Stimulated activated CD8-positive, alpha-beta memory T cell treated with anti-CD3 and anti-CD28 coated beads, Interleukin-12 subunit alpha, Interleukin-12 subunit beta, amount 100 ng/mL, for 4 hours (primary cell): ENCODE measurements at places on chromosomes 7 and 10.

- DNase-seq, result no peak
Measured at GRCh38 chr7:103474956-103475355, 28.9 kb upstream of the SLC26A5 start.

- DNase-seq, result no peak
Measured at GRCh38 chr10:118633786-118634185, 38.3 kb upstream of the PRLHR start.

DNA sequence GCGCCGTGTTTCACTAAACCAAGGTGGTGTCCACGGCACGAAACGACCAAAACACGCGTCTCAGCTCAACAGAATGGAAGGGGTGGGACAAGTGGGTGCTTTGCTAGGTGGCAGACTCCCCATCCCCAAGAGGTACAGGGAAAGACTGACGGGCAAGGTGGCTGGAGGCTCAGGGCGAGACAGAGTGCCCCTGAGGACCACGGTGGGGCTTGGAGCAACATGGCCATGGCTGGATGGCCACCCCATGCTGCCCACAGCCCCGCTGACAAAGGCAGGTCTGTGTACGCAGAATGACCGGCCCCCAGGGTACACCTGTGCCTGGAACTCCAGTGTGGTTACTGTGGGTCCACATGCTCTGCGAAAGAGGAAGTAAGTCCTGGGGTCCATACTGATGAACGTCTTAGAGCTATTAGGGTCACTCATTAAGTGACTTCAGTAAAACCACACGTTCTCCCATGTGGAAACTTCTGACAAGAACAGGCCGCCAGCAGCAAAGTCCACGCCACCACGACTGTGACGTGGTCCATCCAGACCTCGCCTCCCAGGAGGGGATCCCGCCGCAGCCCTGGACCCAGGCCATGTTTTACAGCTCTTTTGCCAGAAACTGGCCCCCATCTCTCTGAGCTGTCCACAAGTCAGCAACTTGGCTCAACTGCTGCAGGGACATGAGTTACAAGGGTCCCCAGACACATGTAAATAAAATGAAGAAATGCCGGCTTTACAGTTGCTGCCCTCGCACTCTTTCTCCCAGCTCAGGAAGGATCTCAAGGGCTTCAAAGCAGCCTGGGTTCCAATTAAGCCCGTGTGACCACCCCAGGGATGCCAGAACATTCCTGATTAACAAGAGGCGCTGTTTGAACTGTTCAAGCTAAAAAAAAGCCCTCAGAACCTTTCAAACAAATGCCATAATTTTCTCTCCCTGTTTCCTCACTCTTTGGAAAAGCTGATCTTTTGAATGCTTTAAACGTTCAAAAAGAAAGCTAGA lies 66.8 kb downstream of the MAD1L1 start:
- no peak for DNase-seq

DNA sequence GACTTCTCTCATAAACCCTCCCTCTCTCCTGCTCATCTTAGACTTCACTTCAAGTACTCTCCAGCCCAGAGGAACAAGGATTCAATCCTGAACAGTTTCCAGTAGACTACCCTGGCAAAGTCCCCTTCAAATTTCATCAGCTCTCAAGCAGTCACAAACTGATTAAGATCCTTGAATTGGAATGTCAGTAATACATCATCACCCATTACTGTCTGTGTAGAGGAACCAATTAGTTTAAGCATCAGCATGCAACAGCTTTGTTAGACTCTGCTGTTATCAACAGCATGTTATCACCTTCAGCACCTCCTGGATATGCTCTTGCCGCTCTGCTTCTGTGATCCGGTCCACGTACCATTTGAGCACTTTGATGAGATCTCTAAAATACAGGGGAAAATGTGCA lies 307.0 kb upstream of the IMMP2L start:
- no peak for DNase-seq

DNA sequence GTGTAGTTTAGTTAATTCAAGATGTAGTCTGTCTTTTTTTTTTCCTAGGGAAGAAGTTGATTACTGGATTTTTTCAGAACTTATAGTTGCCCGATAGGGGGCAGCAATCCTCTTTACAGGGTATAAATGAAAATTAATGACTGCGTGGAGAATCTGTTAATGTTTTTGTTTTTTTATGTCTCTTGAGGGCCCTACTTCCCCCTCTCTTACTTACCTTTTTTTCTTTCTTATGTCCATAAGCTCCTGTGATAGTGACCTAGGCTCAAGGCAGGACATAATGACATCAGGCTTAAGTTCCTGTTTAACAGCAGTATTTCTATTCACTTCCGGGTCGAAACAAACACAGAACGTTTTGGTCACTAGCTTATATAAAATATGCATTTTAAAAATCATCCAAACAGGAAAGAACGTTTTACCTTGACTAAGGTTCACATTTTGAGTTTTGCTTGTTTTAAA lies 18.8 kb downstream of the CDC123 start:
- DNase-seq, result no peak

GRCh38 chr7:70556761-70557160 lies 575.2 kb upstream of the GALNT17 start:
- DNase-seq, result no peak

DNA sequence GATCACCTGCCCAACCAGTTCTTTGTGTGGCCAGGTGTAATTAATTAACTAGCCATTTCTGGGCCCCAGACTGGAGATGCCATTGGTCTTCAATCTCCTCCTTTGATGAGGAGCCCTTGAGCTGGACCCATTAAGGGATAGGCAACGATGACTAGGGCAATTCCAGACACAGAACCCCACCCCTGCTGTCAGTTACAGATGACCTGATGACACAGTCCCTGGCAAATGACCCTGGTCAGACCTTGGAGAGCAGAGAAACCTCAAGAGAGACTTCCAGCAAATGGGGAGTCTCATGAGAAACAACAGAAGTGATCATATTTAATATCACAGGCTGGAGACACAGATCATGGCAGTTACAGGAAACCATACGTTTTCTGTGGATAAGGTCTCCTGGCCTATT lies 101.8 kb upstream of the TCF7L2 start:
- no peak for DNase-seq

DNA sequence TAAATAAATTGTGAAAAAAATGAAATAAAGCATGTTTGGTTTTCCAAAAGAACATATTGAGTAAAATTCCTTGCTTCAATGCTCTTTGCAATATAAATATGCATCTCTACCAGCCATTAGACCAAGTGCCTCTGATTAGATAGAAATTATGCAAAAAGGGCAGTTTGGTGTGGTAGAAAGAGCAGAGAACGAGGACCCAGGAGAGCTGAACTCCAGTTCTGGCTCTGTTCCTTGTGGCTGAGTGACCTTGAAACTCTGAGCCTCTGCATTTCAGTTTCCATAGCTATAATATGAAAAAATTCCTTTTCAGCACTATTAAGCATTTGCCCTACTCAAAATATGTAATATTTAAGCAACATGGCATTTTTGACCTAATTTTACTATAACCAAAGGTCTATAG lies 36.5 kb downstream of the COL1A2 start:
- no peak for DNase-seq

- no peak for DNase-seq
Measured at GRCh38 chr10:614790-615582, 74.5 kb downstream of the DIP2C start.

DNA sequence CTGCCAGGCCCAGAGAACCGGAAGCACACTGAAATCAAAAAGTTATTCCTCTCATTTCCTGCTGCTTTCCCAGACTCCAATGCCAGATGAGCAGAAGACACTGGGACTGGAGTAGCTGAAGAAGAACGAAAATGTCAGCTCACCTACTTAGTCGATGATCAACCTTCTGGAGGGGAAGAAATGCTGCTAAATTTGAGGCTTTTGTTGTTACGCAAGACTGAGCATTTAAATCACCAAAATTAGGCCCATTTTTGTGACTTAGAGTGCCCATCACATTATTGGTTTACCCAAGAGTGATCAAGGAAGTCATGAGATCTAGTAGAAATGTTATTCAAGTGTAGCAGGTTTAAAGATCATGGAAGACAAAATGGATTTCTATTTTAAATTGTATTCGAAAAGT lies 182.1 kb upstream of the PLXDC2 start:
- no peak for DNase-seq

- no peak for DNase-seq
Measured at GRCh38 chr10:75544386-75544785, 113.0 kb downstream of the LRMDA start.

DNA sequence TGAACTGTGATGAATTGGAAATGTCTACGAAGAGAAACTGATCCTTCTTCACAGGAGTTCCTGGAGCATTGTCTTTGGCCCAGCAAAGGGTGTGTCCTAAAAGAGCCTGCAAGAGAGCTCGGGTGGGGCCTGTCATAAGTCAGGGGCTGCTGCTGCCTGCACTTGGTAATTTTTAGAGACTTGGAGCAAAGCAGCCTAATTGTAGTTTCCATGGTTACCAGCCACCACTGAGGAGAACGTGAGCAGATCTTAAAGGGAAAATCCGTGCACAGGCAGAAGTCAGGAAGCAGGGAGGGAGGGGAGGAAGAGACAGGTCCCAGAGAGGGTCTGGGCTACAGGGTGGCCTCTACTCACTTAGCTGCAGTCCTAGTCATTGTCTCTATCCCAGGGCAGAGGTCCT lies 463.6 kb downstream of the PLXNA4 start:
- DNase-seq, result no peak

DNA sequence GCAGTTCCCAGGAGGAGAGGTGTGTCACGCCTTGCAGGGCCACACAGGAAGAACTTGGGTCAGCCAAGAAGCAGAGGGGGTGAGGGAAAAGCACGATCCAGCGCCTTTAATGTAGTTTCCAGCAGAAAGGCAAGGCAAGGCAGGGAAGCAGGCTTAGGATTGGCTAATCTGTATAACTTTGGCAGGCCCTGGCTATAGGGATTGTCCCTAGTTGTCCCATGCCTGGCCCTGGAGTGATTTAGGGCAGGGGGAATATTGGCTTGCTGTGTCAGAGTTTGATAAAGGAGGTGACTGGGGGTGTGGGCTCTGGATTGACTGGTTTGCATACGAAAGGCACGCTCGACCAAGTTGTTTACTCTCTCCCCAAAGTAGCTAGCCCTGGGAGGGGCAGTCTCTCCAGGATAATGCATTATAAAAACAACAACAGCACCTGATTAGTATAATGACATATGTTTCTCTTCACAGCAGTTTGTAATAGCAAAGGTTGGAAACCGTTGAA lies 44.5 kb downstream of the RBM28 start:
- no peak for DNase-seq

- DNase-seq, result no peak
Measured at GRCh38 chr7:30634193-30634626, 39.5 kb downstream of the GARS1 start.

- DNase-seq, result no peak
Measured at GRCh38 chr10:23314835-23315239, 29.8 kb downstream of the C10orf67 start.

GRCh38 chr10:24894728-24895127 lies 57.7 kb downstream of the PRTFDC1 start:
- DNase-seq, result no peak

DNA sequence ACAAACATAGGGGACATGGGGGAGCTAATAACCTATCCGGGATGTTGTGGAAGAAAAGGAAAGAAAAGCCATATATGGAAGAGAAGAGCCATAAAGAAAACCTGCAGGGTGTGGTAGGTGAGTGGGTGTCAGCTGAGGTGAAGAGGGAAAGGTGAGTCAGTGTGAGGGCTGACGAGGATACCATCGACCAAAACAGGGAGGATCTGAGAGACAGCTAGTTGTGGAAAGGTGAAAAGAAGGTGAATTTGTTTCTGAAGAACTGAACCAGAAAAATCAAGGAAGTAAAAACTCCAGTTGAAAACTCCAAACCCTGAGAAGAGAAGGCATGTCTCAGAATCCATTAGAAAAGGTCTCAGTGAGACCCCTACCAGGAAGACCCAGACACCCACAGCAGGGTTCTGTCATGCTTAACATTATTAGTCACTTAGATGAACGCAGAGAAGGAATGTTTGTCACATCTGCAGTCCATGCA lies 4.1 kb downstream of the BLNK start:
- no peak for DNase-seq

DNA sequence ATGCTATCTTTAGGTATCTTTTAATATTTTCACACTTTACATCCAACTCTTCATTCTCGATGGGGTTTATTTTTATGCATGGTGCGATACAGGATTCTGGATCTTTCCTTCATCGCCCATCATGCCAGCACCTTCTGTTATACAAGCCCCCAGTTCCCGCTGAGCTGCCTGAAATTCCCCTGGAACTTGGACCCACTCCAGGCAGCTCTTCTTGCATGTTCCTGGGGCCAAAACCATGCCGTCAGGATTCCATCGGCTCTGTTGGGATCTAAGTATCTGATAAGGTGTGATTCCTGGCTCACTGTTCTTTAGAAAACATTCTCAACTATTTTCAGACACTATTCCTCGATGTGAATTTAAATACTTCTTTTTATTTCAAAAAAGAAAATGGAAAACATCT lies 40.5 kb upstream of the PPP2R2D start:
- DNase-seq, result no peak

GRCh38 chr10:122499491-122499941 lies 38.2 kb downstream of the HTRA1 start:
- no peak for DNase-seq
